ENCODE measurements at places on chromosomes 1 and 21.

- no peak for DNase-seq
These were observed 83.0 kb downstream of the RYR2 start for GRCh38 chr1:237124856-237125462.

DNA sequence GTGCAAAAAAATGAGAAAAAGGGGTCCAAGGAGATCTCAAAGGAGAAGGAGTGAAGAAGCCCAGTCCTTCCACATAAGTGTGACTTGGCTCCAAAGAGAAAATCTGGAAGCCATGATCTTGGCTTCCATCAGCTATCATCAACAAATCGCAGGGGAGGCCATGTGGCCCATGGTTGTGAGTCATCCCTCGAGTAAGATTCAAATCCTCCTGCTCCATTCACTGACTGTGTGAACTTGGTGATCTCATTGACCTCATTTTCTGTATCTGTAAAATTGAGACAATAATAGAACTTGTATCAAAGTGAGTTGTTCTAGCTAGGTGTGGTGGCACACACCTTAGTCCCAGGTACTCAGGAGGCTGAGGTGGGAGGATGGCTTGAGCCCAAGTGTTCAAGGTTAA is 79.1 kb upstream of the OLIG2 start:
- DNase-seq, result no peak

GRCh38 chr1:57549300-57549699 is 125.4 kb upstream of the DAB1 start:
- no peak for DNase-seq

DNA sequence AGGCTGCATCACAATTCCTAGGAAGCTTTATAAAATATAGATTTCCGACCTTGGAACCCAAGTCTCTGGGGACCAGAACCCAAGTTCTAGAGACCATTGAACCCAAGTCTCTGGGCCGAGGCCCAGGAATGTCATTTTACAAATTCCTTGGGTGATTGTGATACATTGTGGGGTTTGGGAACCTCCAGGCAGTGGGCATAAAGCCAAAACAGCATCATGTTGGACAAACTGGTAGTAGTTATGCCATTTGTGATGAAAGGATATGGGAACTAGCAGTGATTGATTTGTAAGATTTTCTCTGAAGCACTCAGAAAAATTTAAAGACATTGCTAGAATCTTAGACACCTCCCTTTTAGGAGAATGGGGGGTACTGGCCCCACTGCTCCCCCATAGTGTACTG is 160.2 kb downstream of the HIVEP3 start:
- no peak for DNase-seq

- DNase-seq, result peak; percentile 67
These were observed 2.2 kb upstream of the RHEX start for GRCh38 chr1:206050655-206051235.

DNA sequence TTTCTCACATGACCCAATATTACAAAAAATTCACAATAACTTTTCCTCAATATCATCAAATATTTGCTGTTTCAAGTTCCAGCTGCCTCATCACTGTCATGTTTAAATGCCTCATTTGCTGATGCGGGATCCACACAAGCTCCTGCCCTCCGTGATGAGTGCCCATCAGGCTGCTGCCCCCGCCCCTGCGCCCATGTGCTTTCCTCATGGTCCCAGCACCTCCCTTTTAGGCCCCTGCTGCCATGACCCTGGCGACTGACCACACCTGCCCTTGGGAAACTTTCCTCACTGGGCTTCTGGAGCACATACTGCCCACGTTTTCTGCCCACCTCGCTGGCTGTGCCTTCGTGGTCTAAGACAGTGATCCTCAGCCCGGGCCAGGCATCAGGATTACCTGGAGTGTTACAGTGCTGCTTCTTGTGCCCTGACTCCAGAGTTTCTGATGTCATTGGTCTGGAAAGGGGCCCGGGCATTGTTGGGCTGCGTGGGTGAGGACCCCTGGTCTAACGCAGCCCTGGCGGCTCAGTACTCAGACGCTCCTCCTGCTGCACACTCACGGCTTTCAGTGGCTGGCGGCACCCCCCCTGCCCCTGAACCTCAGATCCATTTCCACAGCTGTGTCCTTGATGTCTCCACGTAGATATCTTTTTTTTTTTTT is 20.5 kb downstream of the PLEKHM2 start:
- DNase-seq, result no peak

- DNase-seq, result no peak
These were observed 1.4 kb upstream of the OLFML3 start for GRCh38 chr1:113977906-113978305.

GRCh38 chr1:27356619-27357280 is 10.0 kb downstream of the MAP3K6 start:
- no peak for DNase-seq

DNA sequence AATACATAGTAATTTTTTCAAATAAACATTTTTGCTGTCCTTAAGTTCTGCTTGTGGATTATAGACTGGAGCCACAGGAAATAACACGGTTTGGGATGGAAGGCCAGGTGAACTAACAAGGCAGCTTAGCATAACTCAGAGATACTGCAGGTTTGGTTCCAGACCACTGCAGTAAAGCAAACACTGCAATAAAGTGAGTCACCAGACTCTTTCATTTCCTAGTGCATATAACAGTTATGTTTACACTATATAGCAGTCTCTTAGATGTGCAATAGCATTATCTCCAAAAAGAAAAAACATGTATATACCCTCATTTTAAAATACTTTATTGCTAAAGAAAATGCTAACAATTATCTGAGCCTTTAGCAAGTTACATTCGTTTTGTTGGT is 22.0 kb downstream of the LRRC42 start:
- no peak for DNase-seq

DNA sequence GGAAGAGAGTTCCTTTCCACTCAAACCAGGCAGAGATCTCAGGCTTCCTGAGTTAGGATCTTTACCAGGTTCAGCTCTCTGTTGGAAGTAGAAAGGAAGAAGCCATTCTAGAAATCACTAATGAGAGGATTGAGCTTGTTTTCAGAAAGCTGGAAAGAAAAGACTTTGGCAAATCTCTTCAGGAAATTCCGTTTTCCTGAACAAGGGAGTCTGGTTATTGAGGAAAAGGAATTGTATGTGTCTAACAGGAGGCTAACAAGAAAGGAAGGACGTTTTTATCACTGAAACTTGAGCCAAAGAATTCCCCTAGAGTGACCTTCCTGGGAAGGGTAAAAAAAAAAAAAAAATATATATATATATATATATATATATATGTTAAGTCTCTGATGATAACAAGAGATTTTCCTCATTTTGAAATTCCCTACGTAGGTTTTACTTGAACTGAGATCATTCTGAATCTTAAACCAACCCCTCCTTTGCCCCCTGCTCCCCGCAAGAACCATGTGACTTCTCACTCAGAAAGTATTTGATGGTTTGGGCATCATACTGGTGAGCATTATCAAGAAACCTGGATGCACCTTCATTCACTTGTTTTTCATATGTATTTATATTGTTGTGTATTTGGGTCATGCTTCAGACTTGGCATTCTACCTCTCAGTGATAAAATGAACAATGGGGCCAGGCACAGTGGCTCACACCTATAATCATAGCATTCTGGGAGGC is 98.4 kb upstream of the BMP8A start:
- no peak for DNase-seq

DNA sequence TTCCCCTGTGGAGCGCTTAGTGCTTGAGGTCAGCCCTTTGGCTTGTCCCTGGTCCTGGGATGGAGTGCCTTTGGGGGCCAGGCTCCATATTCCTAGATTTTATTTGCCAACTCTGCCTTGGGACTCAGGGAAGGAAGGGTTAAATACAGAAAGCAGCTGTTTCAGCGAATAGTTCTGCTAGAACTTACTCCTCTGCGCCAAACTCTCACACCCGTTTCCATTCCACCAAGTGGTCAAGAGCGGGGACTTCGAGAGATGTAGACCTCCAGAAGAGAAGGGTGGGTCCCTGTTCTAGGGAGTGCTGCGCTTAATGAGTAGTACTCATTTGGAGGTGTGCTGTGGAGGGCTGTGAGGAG is 704 bp upstream of the TOMM40L start:
- DNase-seq, result no peak

- DNase-seq, result no peak
These were observed 3.6 kb downstream of the OSBPL9 start for GRCh38 chr1:51620470-51620869.

Measured in activated CD4-positive, alpha-beta T cell treated with anti-CD3 and anti-CD28 coated beads, Interleukin-2, amount 10 ng/mL, durations not matched to agents 7 days and 5 days (primary cell).